ENCODE measurements at places on chromosomes 12 and 14.

- DNase-seq = no peak
Measured at GRCh38 chr12:131218026-131218922, 264.6 kb downstream of the ADGRD1 start.

GRCh38 chr14:92923744-92924103, 774 bp downstream of the CHGA start:
- DNase-seq = no peak

DNA sequence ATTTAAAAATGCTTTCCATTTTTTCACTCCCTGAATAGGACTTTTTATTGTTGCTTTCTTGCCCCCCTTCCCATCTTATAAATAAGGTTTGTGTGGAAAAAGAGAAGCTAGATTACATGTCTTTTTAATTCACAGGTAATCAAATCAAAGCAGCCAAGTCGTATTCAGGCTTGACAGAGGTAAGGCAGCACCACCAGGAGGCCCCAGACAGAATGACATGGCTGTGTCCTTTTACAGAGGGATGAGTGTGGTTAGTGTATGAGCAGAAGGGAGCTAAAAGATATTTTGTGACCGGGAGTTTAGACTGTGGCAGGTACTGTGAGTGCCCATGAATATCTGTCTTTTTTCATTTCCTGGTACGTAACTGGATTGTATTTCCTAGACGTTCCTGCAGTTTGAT, 596.1 kb downstream of the ETNK1 start:
- DNase-seq = peak; percentile 33

- peak; percentile 49 for DNase-seq
Measured at GRCh38 chr12:54725233-54725843, 77.2 kb upstream of the DCD start.

GRCh38 chr12:43396671-43397070, 155.3 kb downstream of the ADAMTS20 start:
- DNase-seq = no peak

- DNase-seq = no peak
Measured at GRCh38 chr12:62898526-62898925, 36.4 kb downstream of the PPM1H start.

- no peak for DNase-seq
Measured at GRCh38 chr14:30779210-30779609, 95.1 kb upstream of the COCH start.

- no peak for DNase-seq
Measured at GRCh38 chr14:40393143-40393542, 960.9 kb upstream of the FBXO33 start.

GRCh38 chr12:56082967-56083366, 3.0 kb downstream of the ERBB3 start:
- no peak for DNase-seq

- no peak for DNase-seq
Measured at GRCh38 chr14:36134038-36134437, 42.5 kb downstream of the PTCSC3 start.

- peak; percentile 8 for DNase-seq
Measured at GRCh38 chr14:59897757-59898383, 22.1 kb upstream of the LRRC9 start.

DNA sequence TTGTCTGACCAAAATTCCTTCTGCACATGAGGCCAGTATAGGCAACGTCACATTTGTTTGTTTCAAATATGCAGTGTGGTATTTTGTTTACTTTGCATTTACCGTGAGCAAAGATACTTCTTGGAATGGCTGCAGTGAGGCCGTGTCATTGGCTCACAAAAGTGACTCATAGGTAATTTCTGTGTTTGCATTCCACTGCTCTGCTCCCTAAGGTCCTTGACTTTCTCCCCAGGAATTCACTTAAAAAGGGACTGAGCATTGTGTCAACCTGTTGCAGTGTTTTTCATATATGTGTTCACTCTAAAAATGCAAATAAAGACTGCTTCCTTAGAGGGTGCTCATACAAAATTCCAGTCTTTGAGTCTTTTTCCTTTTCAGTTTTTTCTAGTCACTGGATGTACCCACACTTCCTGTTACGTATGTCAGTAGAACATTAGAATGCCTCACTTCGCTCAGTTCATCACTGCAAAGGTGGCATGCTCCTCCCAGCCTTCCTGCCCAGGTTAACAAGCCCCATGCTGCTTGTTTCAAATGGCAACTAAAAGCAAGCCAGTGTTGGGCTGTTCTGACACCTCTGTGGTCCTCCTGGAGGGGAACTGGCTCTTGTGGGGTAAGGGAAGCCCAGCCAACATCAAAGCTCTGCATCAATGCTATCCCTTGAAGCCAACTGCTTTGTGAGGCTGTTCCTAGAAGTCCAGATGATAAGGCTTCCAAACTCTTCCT, 9.1 kb downstream of the C12orf76 start:
- DNase-seq = peak; percentile 95

GRCh38 chr14:43449291-43449690, 1057.8 kb downstream of the FSCB start:
- no peak for DNase-seq

- no peak for DNase-seq
Measured at GRCh38 chr14:63283884-63284248, 34.9 kb downstream of the GPHB5 start.

DNA sequence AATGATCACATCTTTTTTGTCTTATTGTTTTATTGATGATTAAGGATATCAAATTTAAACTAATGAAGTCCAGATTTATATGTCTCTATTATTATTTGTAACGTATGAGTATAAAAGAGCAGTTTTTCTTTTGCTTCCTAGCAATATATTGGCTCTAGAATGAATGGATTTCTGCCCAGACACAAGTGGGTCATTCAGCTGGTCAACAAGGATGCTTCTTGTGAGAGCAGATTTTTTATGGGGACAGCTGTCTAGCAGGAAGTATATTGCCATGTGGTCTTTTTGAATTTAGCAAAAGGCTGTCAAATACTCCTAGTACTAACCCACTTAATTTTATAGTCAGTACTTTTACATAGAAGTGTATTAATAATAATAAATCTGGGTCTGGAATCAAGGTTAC, 1071.1 kb upstream of the FLRT2 start:
- no peak for DNase-seq

DNA sequence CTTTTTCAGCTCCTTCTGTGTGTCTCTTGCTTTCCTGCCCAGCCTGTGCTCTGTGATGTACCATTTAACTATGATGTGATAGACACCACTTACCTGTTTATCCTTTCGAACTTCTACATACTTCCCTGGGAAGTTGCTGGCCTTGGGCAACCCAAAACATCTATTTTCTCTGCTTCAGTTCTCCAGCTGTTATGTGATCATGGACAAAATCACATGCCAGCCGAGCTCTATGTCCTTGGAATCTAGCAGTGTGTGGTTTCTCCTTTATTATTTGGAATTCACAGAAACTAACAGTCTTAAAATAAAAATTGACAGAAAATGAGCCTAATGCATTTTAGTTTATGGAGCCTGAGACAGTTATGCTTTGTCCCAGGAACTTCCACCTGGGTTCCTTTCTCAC, 22.9 kb downstream of the BMAL2 start:
- DNase-seq = no peak

GRCh38 chr12:66573605-66574004, 105.3 kb downstream of the GRIP1 start:
- DNase-seq = no peak

- no peak for DNase-seq
Measured at GRCh38 chr12:104575442-104576186, 118.9 kb downstream of the CHST11 start.

GRCh38 chr12:121326996-121327674, 25.1 kb downstream of the ANAPC5 start:
- no peak for DNase-seq

- no peak for DNase-seq
Measured at GRCh38 chr12:32834122-32834521, 62.5 kb downstream of the PKP2 start.

GRCh38 chr12:74781991-74782485, 244.4 kb downstream of the ATXN7L3B start:
- no peak for DNase-seq

DNA sequence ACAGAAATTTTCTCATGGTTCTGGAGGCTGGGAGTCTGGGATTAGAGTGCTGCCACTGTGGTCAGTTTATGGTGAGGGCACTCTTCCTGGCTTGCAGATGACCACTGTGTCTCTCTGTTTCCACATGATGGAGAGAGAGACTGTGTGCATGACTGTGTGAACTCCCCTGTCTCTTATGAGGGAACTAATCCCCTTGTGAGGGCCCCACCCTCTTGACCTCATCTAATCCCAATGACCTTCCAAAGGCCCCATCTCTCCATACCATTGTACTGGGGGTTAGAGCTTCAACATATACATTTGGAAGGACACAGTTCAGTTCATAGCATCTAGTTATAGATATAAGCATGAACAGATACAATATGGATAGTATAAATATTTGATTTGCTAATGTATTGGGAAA, 31.7 kb downstream of the ANO6 start:
- no peak for DNase-seq

DNA sequence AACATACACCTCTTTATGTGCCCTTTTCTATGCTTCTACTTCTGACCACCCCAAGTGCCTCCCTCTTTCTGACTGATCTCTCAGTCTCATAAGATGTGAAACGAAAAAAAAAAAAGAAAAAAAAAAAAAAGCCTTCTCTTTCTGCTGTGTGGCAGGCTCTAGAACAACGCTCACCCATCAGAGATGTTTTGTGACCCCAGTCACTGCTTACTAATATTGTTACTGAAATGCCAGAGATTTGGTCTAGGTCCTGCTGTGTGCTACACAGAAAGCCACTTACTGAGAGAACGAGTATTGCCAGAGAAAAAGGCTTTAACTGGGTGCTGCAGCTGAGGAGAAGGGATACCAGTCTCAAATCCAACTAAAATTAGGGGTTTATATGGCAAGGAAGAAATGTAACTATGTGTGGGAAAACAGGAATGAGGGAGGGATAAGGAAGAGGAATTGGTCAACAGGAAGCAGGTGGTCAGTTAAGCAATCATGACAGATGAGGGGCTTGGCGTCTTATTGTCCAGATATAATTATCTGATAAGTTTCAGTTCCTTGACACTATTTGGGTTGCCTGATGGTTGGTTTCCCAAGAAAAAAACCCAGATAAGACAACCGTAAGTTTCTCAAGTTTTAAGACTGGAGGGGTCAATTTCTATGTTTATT, 149.0 kb downstream of the NAV3 start:
- no peak for DNase-seq

DNA sequence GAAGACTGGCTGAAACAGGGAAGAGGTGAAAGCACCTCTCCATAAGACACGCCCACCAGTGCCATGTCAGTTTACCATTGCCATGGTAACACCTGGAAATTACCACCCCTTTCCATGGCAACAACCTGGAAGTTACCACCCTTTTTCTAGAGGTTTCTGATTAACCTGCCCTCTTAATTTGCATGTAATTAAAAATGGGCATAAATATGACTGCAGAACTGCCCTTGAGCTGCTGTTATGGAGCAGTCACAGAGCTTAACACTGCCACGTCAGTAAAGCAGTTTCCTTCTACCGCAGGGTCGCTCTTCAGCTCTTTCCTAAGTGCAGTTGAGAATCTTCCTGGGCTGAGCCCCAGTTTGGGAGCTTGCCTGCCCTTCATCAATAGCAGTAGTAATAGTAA, 55.2 kb downstream of the RASSF3 start:
- no peak for DNase-seq

DNA sequence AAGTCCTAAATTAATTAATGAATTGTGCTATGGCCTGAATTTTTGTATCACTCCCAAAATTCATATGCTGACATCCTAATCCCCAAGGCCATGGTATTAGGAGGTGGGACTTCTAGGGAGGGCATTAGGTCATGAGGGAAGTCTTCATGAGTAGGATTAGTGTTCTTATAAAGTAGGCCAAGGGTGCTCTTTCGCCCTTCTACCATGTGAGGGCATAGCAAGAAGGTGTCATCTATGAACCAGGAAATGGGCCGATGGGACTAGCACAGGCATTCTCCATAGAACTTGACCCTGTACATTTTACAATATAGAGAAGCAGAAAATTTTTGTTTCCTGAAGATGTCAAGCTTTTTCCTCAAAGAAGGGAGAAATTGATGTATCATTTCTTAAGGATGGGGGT, 12.5 kb downstream of the SYT10 start:
- peak; percentile 69 for DNase-seq

DNA sequence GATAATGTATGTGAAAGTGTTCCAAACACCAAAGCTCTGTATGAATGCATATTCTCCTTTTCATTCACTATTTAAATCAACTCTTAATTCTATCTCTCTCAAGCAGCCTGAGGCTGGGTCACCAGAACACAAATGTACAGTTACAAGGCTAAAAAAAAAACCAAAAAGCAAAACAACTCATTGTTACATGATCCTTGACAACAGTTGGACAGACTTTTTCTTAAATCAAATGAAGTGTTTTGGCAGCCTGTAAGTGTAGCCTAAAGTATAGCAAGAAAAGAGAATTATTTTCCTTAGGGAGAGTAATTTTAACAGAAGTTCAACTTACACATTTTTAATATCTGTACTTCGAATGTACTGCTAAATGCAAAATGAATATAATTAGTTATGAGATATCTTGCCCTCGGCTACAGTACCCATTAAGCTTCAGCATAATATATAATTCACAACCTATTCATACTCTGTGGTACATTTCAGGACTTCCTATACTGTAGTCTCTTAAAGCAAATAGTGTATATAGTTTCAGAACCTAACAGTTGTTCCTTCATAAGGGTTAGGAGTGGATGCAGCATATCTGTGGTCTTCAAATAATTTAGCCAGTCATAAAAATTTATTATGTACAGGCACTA, 214.0 kb upstream of the BTG1 start:
- DNase-seq = no peak

Measured in ACHN (cell line).